Activated T-helper 1 cell treated with anti-CD3 and anti-CD28 coated beads, Interleukin-2, amount 50 U/mL, for 16 hours (primary cell): ENCODE measurements at places on chromosomes 1 and 21.

GRCh38 chr21:17782051-17782450, 37.1 kb downstream of the C21orf91 start:
- DNase-seq = no peak

- DNase-seq = no peak
Observed at GRCh38 chr1:85047144-85047471, 1.2 kb downstream of the MCOLN3 start.

GRCh38 chr1:168320800-168321450, 40.2 kb downstream of the TBX19 start:
- no peak for DNase-seq

- DNase-seq = no peak
Observed at GRCh38 chr1:207925210-207925609, 14.3 kb upstream of the CD34 start.

- peak; percentile 18 for DNase-seq
Observed at GRCh38 chr21:42063571-42064521, 7.3 kb upstream of the UMODL1 start.

DNA sequence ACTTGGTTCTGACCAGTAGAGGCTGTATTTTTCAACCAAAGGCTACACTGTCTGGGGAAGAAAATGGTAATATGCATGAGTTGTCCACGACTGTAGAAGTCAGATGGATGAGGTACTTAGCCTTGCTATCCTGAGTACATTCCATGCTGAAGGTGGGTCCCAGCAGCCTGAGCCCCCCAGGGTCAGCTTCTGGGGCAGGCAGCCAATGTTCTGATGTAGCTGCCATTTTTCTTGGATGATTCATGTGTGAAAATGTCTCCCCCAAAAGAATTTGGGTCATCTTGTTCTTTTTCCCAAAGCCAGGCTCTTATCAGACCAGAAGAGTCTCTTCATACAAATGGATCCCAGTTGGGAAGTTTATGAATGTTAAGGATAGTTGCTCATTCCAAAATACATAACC, 172.2 kb upstream of the UBE2U start:
- no peak for DNase-seq

GRCh38 chr21:45618287-45618686, 25.2 kb upstream of the PCBP3 start:
- no peak for DNase-seq

DNA sequence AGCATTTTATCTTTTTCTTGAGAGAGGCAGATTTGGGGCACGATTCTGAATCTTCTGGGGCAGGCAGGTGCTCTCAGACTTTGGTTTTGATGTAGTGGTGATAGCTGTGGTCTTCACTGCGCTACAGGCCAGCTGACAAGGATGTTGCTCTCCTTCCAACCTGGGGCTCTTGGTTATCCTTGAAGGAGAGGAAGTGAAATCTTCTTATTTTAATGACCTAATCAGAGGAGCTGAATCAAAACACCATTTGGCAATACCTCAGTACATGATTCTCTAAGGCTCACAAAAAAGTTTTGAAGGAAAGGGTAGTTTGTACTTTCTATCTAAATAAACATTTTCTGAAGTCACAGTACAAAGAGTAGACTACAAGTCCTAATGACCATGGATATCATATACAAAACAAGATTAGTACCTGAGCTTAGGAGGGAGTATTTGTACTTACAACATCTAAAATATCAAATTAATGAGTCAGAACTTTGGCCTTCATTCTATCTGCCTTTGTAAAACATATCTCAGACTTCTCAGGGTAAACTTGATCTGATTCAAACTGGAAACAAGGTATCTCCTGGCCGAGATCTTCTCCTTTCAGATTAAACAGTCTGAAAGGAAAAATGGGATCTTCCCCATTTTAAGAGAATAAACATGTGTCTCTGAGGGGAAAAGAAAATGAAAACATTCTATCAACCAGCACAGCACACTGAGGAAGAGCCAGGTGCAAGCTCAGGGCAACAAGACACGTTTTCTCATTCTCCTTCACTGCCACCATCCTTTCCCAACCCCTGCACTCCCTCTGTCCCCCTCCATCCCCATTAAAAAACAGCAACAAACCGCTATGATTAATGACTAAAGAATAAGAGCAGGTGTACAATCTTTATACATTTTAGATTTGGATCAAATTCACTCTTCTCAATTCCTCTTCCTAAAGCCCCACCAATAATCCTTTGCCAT, 69.2 kb downstream of the SH3GLB1 start:
- DNase-seq = no peak

- DNase-seq = no peak
Observed at GRCh38 chr1:8412183-8412831, 94.4 kb downstream of the SLC45A1 start.

DNA sequence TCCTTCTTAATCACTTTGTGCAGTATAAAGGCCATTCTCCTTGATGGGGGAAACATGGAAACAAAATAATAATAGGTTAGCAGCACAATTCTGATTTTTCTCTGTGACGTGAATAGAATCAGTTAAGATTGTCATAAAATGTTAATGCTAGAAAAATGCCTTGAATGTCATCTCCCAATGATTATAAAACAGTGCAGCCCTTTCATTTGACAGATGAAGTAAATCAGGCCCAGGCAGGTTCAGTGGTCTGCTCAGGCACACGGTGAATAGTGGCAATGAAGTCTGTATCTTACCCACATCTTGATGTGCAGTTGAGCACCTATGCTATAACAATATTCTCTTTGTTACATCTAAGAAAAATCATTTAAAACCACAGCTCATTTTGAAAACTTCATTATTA, 32.2 kb upstream of the ZNF281 start:
- no peak for DNase-seq

DNA sequence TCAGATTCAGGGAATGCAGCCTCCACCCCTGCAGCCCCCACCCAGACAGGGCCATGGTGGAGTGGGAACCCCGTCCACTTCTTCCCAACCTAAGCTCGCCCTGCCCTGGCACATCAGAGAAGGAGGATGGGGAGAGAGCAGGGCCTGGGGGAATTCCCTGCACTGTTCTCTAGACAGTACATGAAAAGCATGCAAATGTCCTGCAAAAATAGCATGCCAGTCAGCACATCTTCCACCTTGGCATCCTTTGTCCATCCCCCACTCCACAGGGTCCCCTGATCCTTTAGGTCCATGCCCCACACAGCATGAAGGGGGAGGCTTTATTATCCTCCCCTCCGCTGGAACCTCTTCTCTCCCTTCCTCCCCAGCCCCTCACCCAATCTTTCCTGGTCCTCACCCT, 35.0 kb upstream of the RD3 start:
- DNase-seq = no peak

- DNase-seq = no peak
Observed at GRCh38 chr1:80244372-80244771, 1237.8 kb upstream of the ADGRL4 start.

GRCh38 chr1:102550729-102551384, 554.1 kb upstream of the OLFM3 start:
- no peak for DNase-seq

DNA sequence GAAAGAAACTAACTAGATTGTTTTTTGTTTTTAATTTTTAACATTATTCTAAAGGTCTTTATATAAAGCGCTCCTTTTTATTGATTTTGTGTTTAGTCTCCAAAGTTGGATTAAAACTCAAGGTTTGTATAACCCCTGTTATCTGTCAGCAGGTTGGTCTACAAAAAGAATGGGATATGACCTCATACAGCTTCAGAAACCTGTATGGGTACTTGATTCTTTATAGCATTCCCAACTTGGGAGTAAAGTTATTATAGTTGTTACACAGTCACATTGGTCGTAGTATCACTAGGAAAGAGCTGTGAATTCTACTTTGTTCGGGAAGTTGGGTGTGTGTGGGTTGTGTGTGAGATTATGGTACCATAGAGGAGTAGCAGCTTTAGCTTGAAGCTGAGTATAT, 52.4 kb downstream of the ZMYM4 start:
- no peak for DNase-seq

GRCh38 chr1:241422470-241422869, 65.5 kb upstream of the RGS7 start:
- DNase-seq = no peak

- no peak for DNase-seq
Observed at GRCh38 chr1:107692580-107693345, 272.2 kb downstream of the VAV3 start.

DNA sequence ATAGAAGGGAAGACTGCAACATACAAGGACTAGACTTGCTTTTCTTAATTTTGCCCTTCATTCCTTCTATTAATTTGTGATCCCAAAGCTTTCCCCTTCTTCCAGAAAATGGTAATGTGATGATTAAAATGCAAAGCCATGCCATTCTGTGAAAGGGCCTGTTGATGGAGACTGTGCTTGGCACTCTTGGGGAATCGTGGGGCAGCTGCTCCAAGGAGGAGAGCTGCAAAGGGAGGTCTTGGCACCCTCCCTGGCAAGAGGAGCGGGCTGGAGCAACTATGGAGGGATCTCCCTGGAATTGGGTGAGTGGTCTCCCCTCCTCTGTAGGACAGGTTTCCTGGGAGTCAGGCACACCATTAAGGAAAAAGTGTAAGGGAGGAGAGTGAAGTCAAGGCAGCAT, 16.6 kb downstream of the CACNA1S start:
- DNase-seq = no peak

DNA sequence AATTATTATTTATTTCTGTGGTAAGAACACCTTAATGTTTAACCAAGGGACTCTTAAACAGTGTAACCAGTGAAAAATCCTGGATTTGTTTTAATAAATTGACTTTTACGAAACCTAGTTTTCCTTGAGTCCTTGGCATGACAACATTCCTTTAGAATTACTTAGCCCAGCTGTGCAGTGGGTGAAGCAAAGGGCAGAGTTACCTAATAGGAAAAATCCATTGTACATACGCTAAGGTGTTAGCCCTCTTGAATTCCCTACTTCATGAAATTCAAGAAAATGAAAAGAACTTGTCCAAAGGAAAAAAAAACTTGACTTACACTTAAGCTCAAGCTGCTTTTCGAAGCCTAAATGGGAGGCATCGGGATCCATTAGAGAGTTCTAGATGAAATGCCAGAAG, 852.0 kb upstream of the ADAMTS5 start:
- no peak for DNase-seq

- DNase-seq = no peak
Observed at GRCh38 chr1:79817031-79817560, 810.6 kb upstream of the ADGRL4 start.

- no peak for DNase-seq
Observed at GRCh38 chr1:24897263-24898151, 32.6 kb downstream of the RUNX3 start.

GRCh38 chr1:201361652-201362504, 15.6 kb downstream of the TNNT2 start:
- DNase-seq = no peak

DNA sequence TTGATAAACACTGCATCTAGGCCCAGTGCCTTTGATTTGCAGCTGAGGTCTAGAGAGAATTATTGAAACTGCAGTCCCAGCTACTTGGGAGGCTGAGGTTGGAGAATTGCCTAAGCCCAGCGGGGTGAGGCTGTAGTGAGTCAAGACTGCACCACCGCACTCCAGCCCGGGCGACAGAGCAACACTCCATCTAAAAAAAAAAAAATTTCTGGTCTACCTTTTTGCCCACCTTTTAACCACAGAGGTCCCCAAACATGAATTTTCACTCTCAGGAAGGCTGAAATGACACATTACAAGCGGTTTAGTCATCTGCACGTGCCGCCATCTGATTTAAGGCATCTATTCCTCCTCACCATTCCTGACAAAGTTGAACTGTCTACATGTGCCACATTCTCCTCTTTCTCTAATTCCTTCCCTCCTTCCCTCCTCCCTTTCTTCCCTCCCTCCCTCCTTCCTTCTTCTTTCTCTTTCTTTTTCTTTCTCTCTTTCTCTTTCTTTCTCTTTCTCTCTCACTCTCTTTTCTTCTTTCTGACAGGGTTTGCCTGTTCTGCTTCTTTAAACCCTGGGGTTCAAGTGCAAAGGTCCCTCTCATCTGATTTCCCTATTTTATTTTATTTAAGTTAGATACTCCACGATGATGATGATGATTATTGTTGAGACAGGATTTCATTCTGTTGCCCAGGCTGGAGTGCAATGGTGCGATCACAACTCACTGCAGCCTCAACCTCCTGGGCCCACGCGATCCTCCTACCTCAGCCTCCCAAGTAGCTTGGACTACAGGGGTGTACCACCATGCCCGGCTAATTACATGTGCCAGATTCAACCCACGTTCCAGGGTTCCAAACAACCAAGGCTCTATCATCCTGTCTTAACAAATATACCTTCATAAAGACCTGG, 3.0 kb upstream of the SOD1 start:
- no peak for DNase-seq

DNA sequence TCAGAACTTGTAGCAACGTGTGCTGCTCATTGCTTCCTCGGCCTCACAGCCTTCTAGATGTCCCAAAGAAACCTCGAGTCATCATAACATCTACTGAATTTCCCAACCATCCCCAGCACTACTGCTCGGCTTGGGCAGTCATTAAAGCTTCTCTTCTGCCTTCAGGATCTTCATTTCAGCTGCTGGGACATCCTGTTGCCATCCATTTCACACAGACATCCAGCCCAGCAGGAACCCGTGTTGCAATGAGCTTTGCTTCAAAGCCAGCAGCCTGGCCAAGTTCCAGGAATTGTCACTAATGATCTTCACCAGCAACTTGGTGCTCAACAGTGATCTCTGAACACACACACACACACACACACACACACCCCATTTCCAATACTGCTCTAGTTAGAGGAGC, 18.5 kb downstream of the WLS start:
- DNase-seq = no peak

- no peak for DNase-seq
Observed at GRCh38 chr1:245056913-245057312, 97.9 kb upstream of the KIF26B start.

GRCh38 chr1:89044970-89045721, 19.9 kb downstream of the GBP1 start:
- DNase-seq = no peak

DNA sequence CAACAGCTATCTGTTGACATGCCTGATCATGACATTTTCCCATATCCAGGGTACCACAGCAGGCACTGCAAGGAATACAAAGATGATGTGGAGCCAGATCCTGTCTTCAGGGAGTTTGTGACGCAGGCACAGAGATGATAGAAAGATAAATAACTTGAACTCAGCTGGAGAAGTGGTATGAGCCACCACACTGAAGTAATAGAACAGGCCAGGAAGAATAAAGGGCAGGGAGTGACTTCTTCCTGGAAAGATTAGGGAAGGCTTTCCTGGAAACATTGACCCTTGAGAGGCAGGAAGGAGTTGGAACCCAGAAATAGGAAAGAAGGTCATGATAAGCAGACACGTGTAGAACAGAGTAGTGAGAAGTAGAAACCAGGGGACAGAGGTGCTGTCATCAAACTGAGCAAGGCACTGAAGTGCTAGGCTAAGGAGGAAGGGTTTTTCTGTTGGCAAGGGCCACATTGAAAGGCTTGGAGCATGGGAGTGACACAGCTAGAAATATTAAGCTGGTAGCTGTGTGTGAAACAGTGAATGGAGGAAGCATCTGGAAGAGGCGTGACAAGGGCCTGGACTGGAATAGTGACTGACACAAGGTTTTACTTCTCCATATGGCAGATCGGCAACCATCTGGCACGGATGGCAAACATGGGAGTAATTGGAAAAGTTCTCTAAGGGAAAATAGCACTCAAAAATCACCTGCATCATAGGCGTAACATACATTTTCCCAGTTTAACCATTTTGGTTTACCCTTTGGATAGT, 68.4 kb downstream of the AK5 start:
- DNase-seq = no peak
